ENCODE measurements at places on chromosomes 7 and 10.

DNA sequence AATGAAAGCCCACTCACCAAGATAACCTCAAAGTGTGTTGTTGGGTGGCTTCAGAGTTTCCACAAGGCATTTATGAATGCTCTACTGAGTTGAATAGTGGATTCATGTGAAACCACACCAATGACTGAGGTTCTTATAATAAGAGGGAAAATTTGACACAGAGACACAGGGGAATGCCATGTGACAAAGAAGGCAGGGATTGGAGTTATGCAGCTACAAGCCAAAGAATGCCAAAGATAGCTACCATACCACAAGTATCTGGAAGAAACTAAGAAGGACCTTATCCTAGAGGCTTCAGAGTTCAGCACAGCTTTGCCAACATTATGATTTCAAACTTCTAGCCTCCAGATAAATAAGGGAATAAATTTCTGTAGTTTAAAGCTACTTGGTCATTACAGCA, 68.0 kb upstream of the PCDH15 start:
- DNase-seq = no peak

GRCh38 chr10:5434017-5434753, 21.8 kb downstream of the NET1 start:
- DNase-seq = peak; percentile 24

GRCh38 chr10:92024700-92025099, 101.1 kb downstream of the BTAF1 start:
- DNase-seq = no peak

- no peak for DNase-seq
Measured at GRCh38 chr10:80713398-80713928, 175.8 kb downstream of the SH2D4B start.

DNA sequence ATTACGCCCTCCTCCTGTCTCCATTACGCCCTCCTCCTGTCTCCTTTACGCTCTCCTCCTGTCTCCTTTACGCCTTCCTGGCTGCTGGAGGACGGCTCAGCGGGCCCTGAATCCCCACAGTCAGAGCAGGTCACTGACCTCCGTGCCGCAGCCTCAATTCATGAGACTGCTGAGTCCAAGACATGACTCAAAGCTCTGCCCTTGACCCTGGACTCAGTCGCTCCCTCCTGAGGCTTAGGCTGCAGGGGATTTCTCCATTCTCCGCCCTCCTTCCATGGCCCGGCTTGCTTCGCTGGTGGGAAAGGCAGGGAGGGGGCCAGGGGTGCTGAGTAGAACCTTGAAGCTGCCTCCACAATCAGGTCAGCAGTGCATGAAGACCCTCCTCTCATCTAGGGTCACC, 21.0 kb upstream of the FOXL3 start:
- DNase-seq = no peak
